AG08396 (cell line): ENCODE measurements at places on chromosomes 6 and 20.
A peak's percentile ranks its signal among the peaks of the same experiment; 100 is the strongest.

- DNase-seq = no peak
These were observed 615.3 kb downstream of the TFAP2A start for GRCh38 chr6:9799582-9799981.

- no peak for DNase-seq
These were observed 183.6 kb downstream of the UTRN start for GRCh38 chr6:144468709-144469108.

DNA sequence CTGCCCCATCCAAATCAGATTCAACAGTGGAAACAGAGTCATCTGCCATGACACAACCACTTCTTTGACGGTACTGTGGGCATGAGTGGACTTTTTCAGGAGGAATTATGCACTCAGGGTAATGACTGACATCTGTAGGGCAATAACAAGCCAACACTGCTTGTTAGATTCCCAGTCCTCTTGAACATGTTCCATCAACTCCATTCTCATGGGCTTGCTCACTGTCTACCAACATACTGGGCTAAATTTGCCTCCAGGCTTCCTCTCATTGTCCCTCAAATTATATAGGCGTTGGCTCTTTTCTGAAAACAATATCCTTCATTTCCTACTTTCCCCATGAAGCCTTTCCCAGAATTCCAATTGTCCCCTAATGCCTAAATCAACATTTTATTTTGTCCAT is 43.1 kb downstream of the ANKEF1 start:
- no peak for DNase-seq

- peak; percentile 58 for DNase-seq
These were observed 1.4 kb downstream of the BACH2 start for GRCh38 chr6:90294989-90295853.

GRCh38 chr6:35272005-35272404 is 12.5 kb downstream of the ZNF76 start:
- DNase-seq = no peak

DNA sequence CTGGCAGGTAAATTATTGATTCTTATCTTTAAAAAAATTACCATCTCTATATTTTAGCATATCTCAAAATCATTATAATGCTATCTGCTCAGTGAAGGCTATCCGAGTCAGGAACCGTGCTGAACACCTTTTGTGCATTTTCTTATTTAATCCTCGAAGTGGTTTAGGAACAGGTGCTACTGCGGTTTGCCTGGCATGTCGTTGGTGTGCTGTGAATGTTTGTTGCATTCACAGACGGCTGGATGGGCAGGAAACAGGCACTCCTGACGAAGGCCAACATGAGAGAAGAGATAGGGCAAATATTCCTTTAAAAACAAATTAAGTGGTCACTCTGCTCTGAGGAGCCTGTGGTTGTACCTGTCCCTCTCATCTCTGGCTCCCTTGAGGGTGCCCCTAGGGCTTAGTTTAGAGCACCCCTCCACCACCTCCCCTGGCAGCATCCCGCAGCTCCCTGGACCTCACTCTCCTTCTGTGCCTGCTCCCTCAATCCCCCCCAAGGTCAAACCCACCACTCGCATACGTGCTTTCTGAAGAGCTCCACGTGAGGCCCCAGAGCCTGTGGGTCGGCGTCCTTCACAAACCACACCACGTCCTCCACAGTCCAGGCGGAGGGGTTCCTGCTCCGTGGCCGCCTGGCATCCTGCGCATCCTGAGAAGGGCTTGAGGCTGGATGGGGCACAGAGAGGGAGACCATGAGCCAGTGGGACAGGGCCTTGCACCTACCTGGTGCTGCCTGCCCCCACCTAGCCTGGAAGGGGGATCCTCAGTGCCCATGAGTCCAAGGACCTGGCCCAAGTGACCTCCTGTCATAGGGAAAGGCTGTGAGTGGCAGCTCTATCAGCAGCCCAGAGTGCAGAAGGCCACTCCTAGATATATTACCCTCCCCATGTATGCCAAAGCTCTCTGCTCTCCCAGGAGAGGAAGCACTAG is 116.5 kb downstream of the SCML4 start:
- no peak for DNase-seq

- peak; percentile 74 for DNase-seq
These were observed 3.1 kb downstream of the HM13 start for GRCh38 chr20:31517373-31517772.

GRCh38 chr6:71499667-71500066 is 211.1 kb downstream of the OGFRL1 start:
- no peak for DNase-seq

- DNase-seq = no peak
These were observed 209.1 kb upstream of the BMP2 start for GRCh38 chr20:6558341-6558740.
